Lower lobe of right lung (tissue), 2 donors: ENCODE measurements at places on chromosomes 11 and 22. TPM values are rescaled to one million over a fixed set of nuclear protein-coding genes. Genes with fewer than 3 reads are reported as not detected.

Gene BIK
- 1.6 TPM for total RNA-seq

Gene C11orf87
- total RNA-seq: 0.09 TPM

Gene PGA5
- 0.32 TPM for total RNA-seq

- H3K27ac ChIP-seq: no peak overlapping the region
- no peaks in the 10 kb centered on the region for H3K36me3 ChIP-seq
- H3K4me3 ChIP-seq: no peak overlapping the region
- H3K27me3 ChIP-seq: peaks cover 15% of the 10 kb centered on the region
- H3K4me1 ChIP-seq: no peaks in the 10 kb centered on the region
Observed at GRCh38 chr22:27409299-27409698, 392.3 kb downstream of the MN1 start.

- peak within 1 kb of the TSS; percentile 95 for H3K27ac ChIP-seq
- H3K4me3 ChIP-seq: peak within 1 kb of the TSS; percentile 81
- peaks cover 30% of the 10 kb centered on the region for H3K36me3 ChIP-seq
- H3K4me1 ChIP-seq: peaks cover 25% of the 10 kb centered on the region
- DNase-seq: peak; percentile 73
- H3K27me3 ChIP-seq: no peaks in the 10 kb centered on the region
Observed at GRCh38 chr11:72224564-72225410, at the start of gene INPPL1. Gene INPPL1, plus strand, starts transcription at chr11:72224767. Its CDS starts 218 bp downstream, at chr11:72224985.

DNA sequence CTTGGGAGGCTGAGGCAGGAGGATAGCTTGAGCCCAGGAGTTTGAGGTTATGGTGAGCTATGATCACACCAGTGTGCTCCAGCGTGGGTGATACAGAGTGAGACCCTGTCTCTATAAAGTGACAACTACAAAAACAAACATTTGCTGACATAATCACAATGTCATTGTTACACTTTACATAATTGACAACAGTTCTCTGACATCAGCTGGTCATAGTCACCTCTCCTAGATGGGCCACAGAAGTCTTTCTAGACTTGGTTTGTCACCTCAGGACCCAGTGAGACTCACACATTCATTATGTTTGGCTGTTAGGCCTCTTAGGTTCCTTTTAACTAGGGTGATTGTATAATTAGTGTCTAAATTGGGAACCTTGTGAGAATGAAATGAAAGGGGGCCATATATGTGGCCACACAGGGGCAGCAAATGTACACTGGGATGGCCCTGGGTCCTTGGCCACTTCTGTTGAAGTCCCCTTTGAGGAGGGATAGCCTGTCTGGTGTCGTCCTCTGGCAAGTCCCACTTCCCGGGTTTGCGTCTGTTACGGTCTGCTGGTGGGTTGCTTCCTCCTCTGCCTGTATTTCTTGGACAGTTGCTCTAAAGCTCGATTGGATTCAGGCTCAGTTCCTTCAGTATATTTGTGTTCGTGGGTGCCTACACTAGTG is 5.8 kb upstream of the PPIL2 start:
- no peaks in the 10 kb centered on the region for H3K36me3 ChIP-seq
- H3K27me3 ChIP-seq: no peaks in the 10 kb centered on the region
- DNase-seq: no peak
- H3K4me3 ChIP-seq: no peak overlapping the region
- H3K27ac ChIP-seq: no peak overlapping the region
- H3K4me1 ChIP-seq: peaks cover 13% of the 10 kb centered on the region

GRCh38 chr11:95911369-95911759 is 12.5 kb downstream of the MTMR2 start:
- no peaks in the 10 kb centered on the region for H3K36me3 ChIP-seq
- DNase-seq: no peak
- no peak overlapping the region for H3K27ac ChIP-seq

- no peak for DNase-seq
- H3K27ac ChIP-seq: no peak overlapping the region
- no peaks in the 10 kb centered on the region for H3K27me3 ChIP-seq
- H3K4me1 ChIP-seq: peaks cover 19% of the 10 kb centered on the region
- H3K36me3 ChIP-seq: no peaks in the 10 kb centered on the region
Observed at GRCh38 chr11:108565653-108566052, 27.9 kb downstream of the EXPH5 start.

GRCh38 chr11:101880222-101880621 is 34.6 kb upstream of the CEP126 start:
- DNase-seq: no peak
- H3K4me1 ChIP-seq: no peaks in the 10 kb centered on the region
- H3K4me3 ChIP-seq: no peak overlapping the region
- no peaks in the 10 kb centered on the region for H3K36me3 ChIP-seq
- no peak overlapping the region for H3K27ac ChIP-seq

GRCh38 chr11:44766112-44766971 is 39.6 kb downstream of the TSPAN18 start:
- peak overlapping the region; percentile 66 for H3K27ac ChIP-seq
- H3K27me3 ChIP-seq: no peaks in the 10 kb centered on the region
- no peak overlapping the region for H3K4me3 ChIP-seq
- peaks cover 24% of the 10 kb centered on the region for H3K4me1 ChIP-seq
- no peaks in the 10 kb centered on the region for H3K36me3 ChIP-seq

DNA sequence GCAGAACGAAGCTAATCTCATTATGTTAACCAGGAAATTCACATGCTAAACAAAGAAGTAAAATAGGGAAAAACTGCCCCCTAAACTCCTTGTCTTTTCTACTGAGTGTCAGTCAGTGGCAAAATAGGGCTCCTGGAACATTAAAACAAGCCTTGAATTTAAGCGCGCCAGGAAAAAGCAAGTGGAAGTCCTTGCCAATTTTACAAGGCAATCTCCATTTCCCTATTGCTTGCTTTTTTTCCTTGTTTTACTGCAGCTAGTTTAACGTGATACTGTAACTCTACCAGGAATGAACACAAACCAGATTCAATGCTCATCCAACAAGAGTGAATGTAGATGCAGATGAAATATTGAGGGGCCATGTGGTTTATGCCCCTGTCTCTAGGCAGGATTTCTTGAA is 28.1 kb upstream of the KIRREL3 start:
- H3K27me3 ChIP-seq: no peaks in the 10 kb centered on the region
- DNase-seq: no peak
- H3K36me3 ChIP-seq: no peaks in the 10 kb centered on the region
- H3K4me1 ChIP-seq: no peaks in the 10 kb centered on the region

DNA sequence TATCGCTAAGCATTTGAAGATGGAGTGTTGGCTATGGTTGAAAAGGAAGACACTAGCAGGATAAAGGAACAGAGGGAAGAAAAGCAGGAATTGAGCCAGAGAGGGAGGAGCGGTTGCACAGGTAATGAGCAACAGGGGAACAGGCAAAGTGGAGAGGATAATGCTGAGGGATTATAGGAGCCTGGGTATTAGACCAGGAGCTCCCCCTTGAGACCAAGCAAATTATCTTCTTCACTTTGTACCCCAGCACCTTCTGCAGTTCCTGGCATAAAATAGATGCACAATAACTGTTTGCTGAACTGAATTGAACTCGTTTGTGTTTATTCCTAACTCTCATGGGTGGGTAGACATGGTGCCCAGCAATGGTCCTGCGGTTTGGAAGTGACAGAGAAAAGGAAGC is 54.6 kb upstream of the OR5P2 start:
- H3K4me3 ChIP-seq: no peak overlapping the region
- no peak overlapping the region for H3K27ac ChIP-seq
- H3K4me1 ChIP-seq: no peaks in the 10 kb centered on the region
- H3K27me3 ChIP-seq: no peaks in the 10 kb centered on the region
- H3K36me3 ChIP-seq: no peaks in the 10 kb centered on the region
- DNase-seq: no peak

- H3K27ac ChIP-seq: no peak overlapping the region
- H3K4me3 ChIP-seq: peak overlapping the region; percentile 44
- no peaks in the 10 kb centered on the region for H3K36me3 ChIP-seq
- H3K27me3 ChIP-seq: peaks cover 36% of the 10 kb centered on the region
Observed at GRCh38 chr11:119585043-119585781, 143.8 kb downstream of the NECTIN1 start.

- H3K27ac ChIP-seq: no peak overlapping the region
- no peaks in the 10 kb centered on the region for H3K4me1 ChIP-seq
- no peak for DNase-seq
- no peaks in the 10 kb centered on the region for H3K36me3 ChIP-seq
- H3K27me3 ChIP-seq: no peaks in the 10 kb centered on the region
- no peak overlapping the region for H3K4me3 ChIP-seq
Observed at GRCh38 chr11:27513389-27513788, 6.8 kb upstream of the LIN7C start.

DNA sequence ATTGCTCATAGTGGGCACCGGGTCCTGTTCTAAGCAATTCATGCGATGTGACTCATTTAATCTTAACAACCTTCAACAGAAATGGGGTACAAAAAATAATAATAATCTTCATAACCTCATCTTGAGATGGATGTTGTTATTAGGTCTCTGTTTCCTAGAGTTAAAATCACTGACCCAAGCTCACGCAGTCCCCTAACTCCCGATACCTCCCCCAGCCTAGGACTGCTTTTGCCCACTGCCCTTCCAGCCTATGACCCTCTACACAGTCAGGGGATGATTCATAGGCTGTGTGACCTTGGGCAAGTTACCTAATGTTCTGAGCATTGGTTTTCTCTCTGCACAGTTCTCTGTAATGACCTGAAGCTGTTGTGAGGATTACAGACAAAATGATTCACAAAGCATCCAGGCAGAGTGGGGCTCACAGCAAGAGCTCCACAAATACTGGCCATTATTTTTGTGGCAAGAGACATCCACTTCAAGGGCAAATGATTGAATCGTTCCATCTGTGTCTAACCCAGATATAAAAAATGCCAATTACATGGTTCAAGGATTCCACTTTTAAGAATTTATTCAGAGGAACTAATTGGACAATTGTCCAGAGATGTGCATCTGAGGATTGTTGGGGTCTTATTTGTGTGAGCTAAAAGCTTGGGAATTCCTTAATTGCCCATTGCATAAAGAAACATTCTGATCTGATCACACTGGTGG is 20.0 kb downstream of the MTFP1 start:
- DNase-seq: no peak
- no peak overlapping the region for H3K27ac ChIP-seq
- no peak overlapping the region for H3K4me3 ChIP-seq
- no peaks in the 10 kb centered on the region for H3K36me3 ChIP-seq

DNA sequence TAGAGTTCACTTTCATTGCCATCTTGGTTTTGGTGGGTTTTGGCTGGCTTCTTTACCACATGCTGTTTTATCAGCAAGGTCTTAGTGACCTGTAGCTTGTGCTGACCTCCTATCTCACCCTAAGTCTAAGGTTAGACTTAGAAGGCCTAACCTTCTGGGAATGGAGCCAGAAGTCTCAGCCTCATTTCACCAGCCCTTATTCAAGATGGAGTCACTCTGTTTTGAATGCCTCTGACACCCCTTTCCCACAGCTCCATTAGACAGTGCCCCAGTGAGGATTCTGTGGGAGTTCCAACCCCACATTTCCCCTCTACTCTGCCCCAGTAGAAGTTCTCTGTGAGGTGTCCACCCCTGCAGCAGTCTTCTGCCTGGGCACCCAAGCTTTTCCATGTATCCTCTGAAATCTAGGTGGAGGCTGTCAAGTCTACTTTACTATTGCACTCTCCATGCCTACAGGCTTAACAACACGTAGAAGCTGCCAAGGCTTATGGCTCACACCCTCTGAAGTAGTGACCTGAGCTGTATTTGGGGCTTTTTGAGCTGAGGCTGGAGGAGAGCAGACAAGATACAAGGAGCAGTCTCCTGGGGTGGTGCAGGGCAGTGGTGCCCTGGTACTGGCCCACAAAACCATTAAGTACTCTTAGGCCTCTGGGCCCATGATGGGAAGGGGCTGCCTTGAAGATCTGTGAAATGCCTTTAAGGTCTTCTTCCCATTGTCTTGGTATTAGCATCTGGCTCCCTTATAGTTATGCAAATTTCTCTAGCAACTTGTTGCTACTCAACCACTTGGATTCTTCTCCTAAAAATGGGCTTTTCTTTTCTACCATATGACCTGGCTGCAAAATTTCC is 65.9 kb upstream of the SC5D start:
- no peak for DNase-seq
- no peaks in the 10 kb centered on the region for H3K36me3 ChIP-seq
- no peak overlapping the region for H3K4me3 ChIP-seq

GRCh38 chr11:66857234-66857926 is 516 bp downstream of the LRFN4 start:
- no peak for DNase-seq
- H3K36me3 ChIP-seq: no peaks in the 10 kb centered on the region
- H3K27ac ChIP-seq: peak overlapping the region; percentile 49
- H3K4me3 ChIP-seq: peak overlapping the region; percentile 49

DNA sequence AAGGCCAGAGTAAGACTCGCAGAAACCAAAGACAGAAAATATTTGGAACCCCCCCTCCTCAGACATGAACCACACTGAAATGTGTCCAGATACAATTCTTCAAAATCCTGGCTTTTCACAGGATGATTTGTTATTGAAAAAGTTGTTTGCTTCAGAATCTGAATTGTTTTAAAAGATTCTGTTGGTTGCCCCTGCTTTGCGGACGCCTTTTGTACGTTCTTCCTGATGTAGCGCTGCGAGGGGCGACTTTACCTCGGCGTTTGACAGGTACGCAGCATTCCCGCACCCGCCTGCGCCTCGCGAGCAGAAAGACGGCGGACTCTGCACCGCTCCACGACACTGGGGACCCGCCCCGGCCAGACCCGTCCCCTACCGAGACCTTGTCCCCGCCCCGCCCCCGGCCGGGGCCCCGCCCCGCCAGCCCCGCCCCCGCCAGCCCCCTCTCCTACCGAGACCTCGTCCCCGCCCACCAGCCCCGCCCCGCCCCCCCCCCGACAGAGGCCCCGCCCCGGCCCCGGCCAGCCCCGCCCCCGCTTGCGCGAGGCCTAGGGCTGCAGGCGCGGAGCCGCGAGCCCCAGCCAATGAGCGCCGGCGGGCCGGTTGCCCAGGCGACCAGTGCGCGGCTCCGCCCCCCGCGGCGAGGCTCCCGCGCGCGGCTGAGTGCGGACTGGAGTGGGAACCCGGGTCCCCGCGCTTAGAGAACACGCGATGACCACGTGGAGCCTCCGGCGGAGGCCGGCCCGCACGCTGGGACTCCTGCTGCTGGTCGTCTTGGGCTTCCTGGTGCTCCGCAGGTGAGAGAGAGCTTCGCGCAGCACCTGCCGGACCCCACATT is at the start of gene GLB1L2:
Gene GLB1L2 (plus strand): TSS at position 635 of the 835 bp plus-strand sequence. CDS start 74 bp downstream, at position 709.
- H3K27me3 ChIP-seq: peaks cover 24% of the 10 kb centered on the region
- H3K4me3 ChIP-seq: peak within 1 kb of the TSS; percentile 63
- no peaks in the 10 kb centered on the region for H3K36me3 ChIP-seq
- no peak within 1 kb of the TSS for H3K27ac ChIP-seq

DNA sequence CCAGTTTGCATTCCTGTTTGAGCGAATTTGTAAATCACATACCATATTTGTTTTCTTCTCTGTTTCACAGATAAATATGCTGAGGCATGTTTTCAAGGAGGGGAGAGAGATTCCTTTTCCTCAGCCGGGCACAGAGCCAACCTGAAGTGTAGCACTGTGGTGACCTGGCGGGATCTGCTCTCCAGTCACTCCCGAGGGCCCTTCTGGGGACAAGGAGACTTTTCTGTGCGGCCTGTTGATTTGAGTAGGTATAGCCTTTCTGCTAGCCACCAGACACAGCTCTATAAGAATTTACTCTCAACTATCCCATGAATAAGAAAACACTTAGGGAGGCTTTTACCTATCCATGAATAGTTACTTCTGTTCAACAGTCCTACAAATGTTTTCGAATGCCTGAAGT is 63.5 kb upstream of the FDX1 start:
- H3K27me3 ChIP-seq: no peaks in the 10 kb centered on the region
- peak overlapping the region; percentile 49 for H3K27ac ChIP-seq
- H3K36me3 ChIP-seq: no peaks in the 10 kb centered on the region
- H3K4me3 ChIP-seq: no peak overlapping the region
